ENCODE measurements at places on chromosomes 1 and 21.
A peak's percentile ranks its signal among the peaks of the same experiment; 100 is the strongest.

- peak; percentile 94 for DNase-seq
These were observed 105.4 kb downstream of the PTPN14 start for GRCh38 chr1:214445831-214446614.

GRCh38 chr1:244349103-244349531 is 102.6 kb downstream of the ADSS2 start:
- peak; percentile 7 for DNase-seq

DNA sequence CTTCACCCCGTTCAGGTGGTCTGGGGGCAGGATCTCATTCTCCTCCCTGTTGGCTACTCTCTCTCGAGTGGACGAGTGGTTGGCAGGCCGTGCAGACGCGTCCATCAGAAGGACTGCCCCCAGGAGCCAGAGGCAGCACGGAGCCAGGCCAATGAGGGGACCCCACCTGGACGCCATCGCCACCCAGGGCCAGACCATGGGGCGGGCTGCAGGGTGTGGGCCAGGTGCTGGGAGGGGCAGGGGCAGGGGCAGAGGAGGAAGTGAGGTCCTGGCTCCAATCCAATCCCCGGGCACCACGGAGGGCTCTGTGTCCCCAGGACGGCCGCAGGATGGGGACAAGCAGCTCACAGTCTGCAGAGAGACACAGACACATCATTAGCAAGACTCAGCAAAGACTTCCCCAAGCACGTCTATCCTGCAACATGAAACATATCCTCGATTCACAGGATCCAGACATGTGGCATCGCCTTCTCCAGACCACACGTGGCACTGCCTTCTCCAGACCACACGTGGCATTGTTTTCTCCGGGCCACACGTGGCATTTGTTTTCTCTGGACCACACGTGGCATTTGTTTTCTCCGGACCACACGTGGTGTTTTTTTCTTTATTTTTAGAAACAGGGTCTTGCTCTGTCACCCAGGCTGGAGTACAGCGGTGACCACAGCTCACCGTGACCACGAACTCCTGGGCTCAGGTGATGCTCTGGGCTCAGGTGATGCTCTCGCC is 3.0 kb downstream of the SDF4 start:
- no peak for DNase-seq

GRCh38 chr1:39671793-39672550 is at the start of gene NT5C1A:
TSS of gene NT5C1A (minus strand) at chr1:39672107. CDS start at chr1:39672038, 69 bp downstream.
- no peak for DNase-seq

DNA sequence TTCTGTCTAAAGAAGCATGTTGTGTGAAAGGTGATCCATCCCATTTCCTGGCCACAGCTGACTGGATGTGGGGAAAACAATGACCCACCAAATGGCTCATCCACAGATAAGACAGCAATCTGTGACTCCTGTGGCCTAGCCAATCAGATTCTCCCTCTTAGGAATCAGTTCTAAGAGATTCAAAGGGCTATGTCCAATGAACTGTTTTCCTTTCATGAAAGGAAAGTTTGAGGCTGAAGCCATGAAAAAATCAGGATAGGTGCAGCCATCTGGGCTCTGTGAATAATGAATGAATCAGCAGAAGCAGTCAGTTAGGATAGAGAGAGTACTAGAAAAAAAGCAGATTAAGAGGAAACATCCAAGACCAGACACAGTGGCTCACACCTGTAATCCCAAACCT is 164.7 kb downstream of the NRIP1 start:
- DNase-seq: peak; percentile 53

DNA sequence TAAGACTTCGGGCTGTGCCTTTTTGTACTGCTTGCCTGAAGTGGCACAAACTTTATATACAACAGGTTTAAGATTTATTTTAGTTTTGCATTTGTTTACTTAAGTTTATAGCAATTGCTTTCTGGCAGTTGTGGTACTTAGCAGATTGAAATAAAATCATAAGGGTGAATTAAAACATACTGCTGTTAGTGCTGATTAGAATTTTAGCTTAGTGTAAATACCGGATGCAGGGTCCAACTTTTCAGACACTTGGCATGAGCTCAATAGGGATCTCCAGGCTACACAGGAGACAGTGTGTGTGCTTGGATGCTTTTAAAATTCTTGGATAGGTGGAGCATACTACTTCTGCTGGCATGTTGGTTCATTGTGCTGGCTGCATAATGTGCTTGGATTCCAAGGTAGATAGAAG is 159.6 kb downstream of the NFIA start:
- DNase-seq: no peak
